ENCODE measurements at places on chromosomes 3 and 15. TPM values are rescaled to one million over a fixed set of nuclear protein-coding genes. Genes with fewer than 3 reads are reported as not detected.

DNA sequence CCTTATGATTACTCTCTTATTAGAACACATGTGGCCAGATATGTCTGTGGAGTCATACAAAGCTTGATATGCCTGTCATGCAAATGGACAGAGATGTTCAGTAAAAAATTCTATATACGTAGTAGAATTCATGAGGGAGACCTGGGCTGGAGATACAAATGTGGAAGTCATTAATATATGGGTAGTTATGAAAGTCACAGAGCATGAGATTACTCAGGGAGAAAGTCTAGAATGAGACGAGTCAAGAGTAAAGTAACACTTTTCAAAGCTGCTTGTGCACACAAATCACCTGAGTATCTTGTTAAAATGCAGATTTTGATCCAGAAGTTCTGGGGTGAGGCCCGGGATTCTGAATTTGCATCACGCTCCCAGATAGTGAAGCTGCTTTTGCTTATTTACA is 28.4 kb downstream of the OXSM start:
- no peak for DNase-seq

- DNase-seq, result no peak
Measured at GRCh38 chr15:59521443-59521842, 83.5 kb downstream of the FAM81A start.

- DNase-seq, result no peak
Measured at GRCh38 chr15:28043691-28044091, 55.4 kb downstream of the OCA2 start.

GRCh38 chr15:48596841-48597240 is 48.7 kb downstream of the FBN1 start:
- no peak for DNase-seq

GRCh38 chr3:181872887-181873286 is 161.2 kb downstream of the SOX2 start:
- DNase-seq, result no peak

- DNase-seq, result peak; percentile 6
Measured at GRCh38 chr3:176655404-176656094, 541.7 kb downstream of the TBL1XR1 start.

GRCh38 chr3:171407759-171408158 is 52.4 kb downstream of the TNIK start:
- peak; percentile 80 for DNase-seq

- DNase-seq, result no peak
Measured at GRCh38 chr3:53166206-53166605, 5.2 kb downstream of the PRKCD start.

GRCh38 chr3:42498791-42499477 is 3.5 kb upstream of the VIPR1 start:
- no peak for DNase-seq

DNA sequence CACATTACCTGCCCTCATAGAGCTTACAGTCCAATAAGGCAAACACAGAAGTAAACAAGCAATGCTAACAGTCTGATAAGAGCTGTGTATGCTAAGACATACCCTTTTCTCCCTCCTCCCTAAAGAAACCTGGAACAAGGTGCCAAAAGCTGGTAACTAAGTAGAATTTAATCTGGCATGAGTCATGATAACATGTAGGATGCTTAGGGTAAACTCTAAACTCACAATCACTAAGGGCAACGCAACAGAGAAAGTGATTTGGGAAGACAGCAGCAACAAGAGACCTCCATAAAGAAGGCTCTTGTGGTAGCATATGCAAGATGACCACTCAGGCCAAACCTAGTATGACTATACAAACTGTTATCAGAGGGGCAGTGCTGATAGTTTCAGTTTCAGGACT is 55.5 kb downstream of the MYO1E start:
- no peak for DNase-seq

DNA sequence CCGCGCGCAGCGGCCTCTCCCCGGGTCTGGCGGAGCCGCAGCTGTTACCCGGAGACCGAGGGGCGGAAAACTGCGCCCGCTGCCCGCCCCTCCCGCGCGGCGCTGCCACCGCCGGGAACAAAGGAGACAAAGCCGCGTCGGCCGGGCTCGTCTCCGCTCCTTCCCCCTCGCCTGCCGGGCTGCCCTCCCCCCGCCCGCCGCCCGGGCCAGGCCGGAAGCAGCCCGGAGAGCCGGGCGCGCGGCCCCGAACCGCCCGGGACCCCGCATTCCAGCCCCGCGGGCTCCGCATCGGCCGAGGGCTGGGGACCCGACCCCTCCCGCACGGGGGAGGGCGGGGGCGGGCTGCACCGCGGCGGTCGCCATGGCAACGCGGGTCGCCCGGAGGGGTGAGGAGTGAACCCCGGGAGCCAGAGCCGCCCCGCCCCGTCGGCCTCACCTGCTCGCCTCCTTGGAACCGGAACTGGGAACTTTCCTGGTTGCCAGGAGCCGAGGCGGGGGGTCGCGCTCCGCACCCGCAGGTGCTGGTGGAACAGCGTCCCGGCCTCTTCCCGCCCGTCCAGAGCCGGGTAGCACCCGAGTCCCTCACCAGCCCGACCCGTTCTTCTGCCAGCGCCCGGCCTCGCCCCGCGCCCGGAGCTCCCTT is 448 bp downstream of the PLXNB1 start:
- DNase-seq, result peak; percentile 68

DNA sequence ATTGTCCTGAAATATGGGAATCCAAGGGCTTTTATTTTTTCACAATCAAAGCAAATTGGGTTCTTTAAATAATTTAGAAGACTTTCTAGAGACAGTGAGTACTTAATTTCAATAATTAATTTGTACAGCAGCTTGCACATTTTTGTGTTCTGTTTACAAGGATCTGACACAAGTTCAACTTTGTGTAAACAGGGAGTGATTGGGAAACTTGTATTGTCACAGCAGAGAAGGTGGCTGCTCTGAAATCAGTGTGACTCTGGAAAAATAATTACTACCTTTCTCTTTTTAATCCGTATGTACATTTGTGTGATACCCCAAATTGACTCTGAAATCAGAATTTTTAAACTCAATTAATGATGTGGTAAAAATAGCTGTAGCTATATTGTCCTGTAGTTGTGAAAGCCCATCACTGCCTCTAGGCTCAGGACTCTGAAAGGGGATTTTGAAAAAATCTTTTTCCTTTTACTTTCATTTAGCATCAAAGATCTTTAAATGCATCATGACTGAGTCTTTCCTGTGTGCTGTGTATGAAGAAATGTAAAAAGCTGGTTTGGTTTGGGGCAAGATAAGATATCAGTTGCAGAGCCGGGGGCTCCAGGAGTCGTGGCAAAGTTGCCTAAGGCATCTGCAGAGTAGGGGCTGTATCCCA is 45.1 kb downstream of the MFSD1 start:
- no peak for DNase-seq

DNA sequence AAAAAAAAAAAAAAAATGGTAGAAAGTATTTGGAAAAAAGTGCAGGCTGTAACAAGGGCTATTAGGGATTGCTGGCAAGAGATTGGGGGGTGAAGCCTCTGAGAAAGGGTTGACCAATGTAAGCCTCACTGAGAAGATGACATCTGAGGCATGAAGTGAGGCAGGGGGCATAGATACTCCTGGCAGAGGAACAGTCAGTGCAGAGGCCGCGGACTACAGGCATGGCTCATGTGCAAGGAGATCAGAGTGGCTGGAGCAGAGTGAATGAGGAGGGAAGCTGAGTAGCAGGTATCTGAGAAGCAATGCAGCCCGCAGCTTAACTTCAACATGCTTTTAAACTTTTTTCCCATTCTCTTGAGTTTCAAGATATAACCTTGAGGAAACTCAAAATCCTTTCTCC is 5.4 kb downstream of the FBXL22 start:
- no peak for DNase-seq

DNA sequence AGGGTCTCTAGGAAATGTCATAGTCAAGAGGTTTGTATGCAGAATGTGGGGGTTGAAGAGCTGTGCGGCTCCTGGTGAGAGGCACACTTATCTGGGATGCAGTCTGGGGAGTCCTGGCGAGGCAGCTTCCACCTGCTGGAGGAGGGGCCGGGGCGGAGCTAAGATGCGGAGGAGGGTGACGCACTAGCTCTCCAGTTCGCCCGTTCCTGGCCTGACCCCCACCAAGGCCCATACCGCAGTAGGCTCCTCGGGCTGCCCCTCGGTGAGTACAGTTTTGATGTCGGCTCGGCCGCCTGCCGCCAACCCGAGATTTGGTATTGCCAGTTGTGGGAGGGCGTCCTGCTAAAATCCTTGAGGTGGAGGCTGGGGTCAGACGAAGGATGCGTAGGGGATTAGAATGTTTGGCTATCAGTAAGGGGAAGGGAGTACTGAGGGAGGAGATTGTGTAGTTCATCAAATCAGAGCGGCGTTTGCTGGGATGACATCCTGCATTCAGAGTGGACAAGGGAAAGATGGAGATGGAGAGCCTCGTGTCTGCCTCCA is at the start of gene SCG5:
Gene SCG5 (plus strand): TSS at position 194 of the 543 bp plus-strand sequence. CDS start 1,883 bp downstream, outside the sequence.
- DNase-seq, result no peak

DNA sequence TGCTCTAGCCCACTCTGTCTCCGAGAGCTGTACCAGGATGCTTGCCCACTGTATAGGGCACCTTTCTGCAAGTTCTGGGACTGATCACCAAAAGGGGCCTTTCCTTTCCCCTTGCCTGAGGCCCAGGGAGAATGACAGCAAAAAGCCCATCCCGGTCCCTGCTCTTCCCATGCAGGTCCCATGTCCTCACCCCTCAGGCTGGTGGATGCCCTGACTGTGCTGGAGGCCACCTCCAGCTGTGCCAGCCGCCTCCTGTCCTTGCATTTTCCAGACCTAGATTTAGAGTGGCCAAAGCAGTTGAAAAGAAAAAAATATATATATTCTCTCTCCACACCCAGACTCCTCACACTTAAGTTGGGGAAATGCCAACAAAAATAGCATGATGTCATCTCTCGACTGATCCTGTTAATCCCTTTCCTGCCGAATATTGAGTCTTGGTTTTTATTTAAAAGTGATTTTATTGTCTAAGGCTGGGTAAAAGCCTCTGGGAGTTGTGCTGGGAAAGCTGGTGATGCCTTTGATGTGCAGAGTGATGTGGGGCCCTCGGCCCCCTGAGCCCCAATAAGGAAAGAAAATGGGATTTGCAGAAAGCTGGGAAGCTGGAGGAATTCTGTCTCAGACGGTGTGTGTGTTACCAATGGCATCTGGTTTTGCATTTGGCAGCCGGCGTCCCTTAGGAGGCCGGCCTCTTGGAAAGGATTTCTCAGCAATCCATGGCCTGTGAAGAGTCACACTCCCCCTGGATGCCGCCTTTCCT is 29.3 kb upstream of the TPM1 start:
- DNase-seq, result no peak

DNA sequence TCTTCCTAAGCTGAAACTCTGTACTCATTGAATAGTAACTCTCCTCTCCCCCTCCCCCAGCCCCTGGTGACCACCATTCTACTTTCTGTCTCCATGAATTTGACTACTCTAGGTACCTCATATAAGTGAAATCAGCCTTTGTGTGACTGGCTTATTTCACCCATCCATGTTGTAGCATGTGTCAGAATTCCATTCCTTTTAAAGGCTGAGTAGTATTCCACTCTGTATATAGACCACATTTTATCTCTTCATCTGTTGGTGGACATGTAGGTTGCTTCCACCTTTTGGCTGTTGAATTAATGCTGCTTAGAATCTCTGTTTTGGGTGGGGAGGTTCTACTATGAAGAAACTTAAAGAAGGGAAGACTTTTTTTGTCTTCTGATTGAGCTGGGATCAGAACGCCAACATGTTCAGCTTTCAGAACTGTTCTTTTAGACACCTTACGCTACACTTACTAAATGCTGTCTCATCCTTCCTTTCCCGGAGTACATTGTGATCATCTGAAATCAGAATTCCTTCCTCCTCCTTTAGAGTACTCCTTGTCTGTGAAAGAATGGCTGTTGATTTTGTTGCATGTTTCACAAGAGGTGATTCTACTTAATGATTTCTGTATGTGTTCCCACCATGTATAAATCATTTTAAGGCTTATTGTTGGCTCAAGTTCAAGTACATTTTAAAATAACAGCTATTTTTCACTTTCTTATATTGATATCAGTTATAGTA is 50.3 kb downstream of the MRPS25 start:
- DNase-seq, result no peak

- no peak for DNase-seq
Measured at GRCh38 chr3:70011582-70011981, 12.0 kb downstream of the SAMMSON start.

GRCh38 chr3:197542741-197543454 is 12.9 kb downstream of the BDH1 start:
- DNase-seq, result no peak

IGDCC3 gene
- polyA plus RNA-seq, result not detected

MYO5C gene
- 0.08 TPM for polyA plus RNA-seq

CRELD1 gene
- 8.5 TPM for polyA plus RNA-seq

GOLGA8R gene
- not detected for polyA plus RNA-seq

GCNT3 gene
- polyA plus RNA-seq, result not detected

TUSC7 gene
- polyA plus RNA-seq, result not detected

GOLGA8H gene
- polyA plus RNA-seq, result not detected

ATP13A4 gene
- not detected for polyA plus RNA-seq

ISL2 gene
- 1.8 TPM for polyA plus RNA-seq

FAM131A gene
- 11.7 TPM for polyA plus RNA-seq

SKOR1 gene
- polyA plus RNA-seq, result 0.01 TPM

CCDC39 gene
- polyA plus RNA-seq, result not detected
